ENCODE measurements at places on chromosomes 1 and 21.

DNA sequence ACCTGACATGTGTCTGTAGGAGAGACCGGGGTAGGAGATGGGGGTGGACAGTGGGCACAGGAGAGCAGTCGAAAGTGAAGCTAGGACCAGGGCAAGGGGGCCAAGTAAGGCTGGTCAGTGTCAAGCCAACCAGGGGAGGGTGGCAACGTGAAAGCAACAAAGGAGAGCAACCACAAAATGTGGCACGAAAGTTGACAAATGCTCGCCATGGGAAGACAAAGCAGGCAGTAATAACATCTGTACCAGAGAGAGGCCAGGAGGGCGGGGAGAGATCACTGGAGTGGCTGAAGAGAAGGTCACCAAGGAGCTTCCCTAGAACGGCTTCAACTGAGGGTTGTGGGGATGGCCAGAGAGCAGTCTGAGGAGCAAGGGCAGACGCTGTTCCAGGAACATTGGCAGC, 17.0 kb downstream of the QSOX1 start:
- DNase-seq: no peak

- DNase-seq: no peak
Measured at GRCh38 chr1:95236784-95237575, 3.0 kb downstream of the RWDD3 start.

- no peak for DNase-seq
Measured at GRCh38 chr1:164767752-164768402, 208.9 kb downstream of the PBX1 start.

DNA sequence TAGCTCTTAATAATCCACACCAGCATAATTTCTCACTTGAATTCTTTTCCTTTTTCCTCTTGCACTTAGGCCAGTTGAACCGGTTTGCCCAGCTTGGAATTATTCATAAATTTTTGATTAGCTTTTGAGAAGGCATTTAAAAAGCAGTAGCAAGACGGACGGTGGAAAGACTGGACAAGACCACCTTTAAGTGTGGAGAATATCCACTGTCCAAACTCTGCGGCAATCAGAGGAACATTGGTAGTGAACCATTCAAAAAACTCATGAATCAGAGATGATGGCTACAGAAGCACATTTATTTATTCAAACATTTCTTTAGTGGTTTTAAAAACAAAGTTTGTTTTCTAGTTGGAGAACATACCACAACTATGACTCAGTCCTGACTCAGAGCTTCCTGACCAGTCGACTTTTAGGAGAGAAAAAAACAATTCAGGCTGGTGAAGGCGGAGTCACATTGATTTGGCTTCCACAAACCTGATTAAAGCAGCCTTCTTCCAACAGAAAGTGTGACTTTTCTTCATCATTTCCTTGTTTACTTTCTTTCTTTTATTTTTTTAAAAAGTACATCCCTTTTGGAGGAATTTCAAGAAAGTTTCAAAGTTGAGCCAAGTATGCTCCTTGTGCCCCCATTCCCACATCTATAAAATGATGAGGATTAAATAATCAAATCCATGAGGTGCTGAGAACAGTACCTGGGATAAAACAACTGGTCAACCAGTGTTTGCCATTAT, 128.8 kb downstream of the ADSS2 start:
- DNase-seq: no peak

GRCh38 chr1:117582451-117582850, 23.4 kb upstream of the TENT5C start:
- DNase-seq: no peak

DNA sequence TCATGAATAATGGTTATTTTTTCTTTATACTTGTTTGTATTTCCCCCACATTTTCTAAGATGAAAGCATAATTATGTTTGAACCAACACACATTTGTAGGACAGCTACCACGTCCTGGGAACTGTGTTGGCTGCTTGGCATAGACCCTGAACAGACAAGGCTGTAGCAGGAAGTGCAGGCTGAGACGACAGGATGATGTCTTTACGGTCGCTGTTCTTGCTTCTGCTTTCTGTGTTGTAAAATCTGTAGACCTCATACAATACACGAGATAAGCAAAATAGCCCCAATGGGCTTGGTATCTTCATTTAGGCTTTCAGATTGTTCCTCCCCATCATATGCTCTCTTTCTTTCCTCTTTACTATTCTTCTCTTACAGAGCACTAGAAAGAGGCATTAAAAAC, 23.3 kb upstream of the OTUD3 start:
- no peak for DNase-seq

GRCh38 chr1:166869318-166870099, 6.6 kb downstream of the TADA1 start:
- no peak for DNase-seq

GRCh38 chr1:210698661-210699060, 370.0 kb downstream of the HHAT start:
- no peak for DNase-seq

GRCh38 chr1:102886638-102887037, 221.7 kb downstream of the COL11A1 start:
- DNase-seq: no peak

- DNase-seq: no peak
Measured at GRCh38 chr1:56414728-56415224, 164.6 kb downstream of the PLPP3 start.

GRCh38 chr1:205440476-205441317, 15.1 kb downstream of the BLACAT1 start:
- peak; percentile 29 for DNase-seq

GRCh38 chr1:200075938-200076546, 48.5 kb downstream of the NR5A2 start:
- DNase-seq: no peak

GRCh38 chr1:16212251-16212961, at the start of gene ARHGEF19:
Gene ARHGEF19 (minus strand): TSS chr1:16212652. CDS start chr1:16209054, 3,598 bp downstream.
- no peak for DNase-seq

DNA sequence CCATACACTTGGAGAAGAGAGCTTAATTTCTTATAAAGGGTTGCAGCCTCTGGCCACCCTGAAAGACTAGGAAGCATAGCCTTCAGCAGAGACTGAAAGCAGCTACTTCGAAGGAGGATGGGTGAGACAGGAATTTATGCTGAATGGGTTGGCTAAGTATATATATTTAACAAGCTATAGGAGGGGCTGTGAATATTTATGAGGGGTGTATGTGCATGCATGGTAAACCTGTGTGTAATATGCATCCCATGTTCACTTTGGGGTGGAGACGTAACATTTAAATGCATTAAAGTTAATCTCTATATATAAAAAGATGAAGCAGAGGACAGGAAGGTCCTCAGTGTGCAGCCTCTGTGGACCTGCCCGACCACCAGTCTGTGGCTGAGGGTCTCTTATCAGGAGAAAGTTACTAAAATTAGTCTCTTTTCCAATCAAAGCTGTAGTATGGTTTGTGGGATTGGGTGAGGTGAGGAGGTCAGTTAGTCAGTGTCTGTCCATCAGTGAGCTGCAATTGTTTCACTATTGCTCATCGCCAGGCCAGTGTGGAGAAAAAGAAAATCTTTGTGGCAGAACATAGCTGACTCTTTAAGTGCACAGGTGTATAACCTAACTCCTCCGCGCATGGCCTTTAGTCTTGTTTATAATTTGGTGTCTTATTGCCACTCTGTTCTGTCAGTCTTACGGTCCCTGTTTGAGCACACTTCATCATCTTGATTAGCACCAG, 35.4 kb upstream of the DSCAM start:
- DNase-seq: no peak

DNA sequence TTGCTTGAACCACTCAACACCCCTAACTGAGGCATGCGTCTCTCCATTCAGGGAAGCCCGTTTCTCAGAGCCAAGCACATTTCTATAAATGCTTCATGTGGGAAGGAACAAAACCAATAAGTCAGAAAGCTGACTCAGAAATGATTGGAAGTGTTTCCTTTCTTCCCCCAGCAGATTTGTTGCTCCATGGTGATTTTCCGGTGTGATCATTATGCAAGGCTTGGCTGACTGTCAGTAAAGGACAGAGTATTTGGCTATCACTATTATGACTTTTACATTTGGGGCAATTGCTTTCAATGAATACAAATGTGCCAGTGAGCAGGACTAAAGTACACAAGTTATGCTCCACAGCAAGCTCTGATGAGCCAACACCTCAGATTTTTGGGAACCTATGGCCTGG, 53.3 kb upstream of the ZC3H11B start:
- no peak for DNase-seq

- DNase-seq: no peak
Measured at GRCh38 chr1:214102907-214103306, 115.1 kb downstream of the PROX1 start.

DNA sequence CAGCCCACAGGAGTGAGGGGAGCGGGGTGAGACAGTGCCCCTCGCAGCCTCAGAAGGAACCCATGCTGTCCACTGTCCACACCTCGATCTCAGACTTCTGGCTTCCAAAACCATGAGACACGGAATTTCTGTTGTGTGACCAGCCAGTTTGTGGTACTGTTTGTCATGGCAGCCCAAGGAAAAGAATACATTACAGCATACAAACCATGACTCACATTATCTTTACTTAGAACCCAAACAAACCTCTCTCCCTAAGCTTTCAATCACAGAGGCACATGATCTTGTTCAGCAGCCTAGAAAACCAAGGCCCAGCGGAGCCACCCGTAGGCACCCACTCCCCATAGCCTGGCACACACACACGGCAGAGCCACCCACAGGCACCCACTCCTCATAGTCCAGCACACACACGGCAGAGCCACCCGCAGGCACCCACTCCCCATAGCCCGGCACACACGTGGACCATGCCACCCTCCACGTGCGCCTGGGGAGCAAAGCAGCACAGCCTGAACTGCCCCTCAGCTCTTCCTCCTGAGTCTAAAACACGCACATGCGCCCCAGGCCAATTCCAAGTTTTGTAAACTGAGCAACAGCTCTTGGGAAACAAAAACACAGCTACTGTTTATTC, 458 bp upstream of the KRTAP10-4 start:
- DNase-seq: no peak
